ENCODE measurements at places on chromosomes 2 and 18.

DNA sequence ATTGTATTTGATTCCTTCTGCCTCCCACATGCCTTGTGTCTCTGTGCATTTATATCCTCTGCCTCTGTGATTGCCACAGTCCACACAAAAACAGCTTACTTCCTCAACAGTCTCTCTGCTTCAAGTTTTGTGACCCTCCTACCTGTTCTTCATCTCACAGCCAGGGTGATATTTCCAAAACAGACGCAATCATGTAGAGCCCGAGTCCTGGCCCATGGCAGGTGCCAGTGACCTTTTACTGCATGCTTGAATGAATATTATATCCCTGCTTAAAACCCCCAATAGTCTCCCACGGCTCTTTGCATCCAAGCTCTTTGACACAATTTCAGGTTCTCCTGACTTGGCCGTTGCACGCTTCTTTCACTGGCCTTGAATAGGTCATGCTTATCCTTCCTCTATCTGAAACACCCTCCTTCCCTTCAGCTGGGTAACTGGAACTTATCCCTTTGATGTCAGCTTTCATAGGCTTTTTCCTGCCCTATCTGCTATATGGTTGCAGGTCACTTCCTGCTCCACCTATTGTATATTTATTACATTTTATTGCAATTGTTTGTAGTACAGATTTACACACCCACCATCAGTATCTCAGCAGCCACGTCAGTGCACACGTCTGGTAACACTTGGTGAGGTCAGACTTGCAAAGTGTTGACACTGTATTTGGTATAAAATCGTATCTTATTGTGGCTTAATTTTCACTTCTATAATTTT lies 29.7 kb upstream of the IL1B start:
- DNase-seq, result no peak

- DNase-seq, result no peak
Observed at GRCh38 chr18:44709307-44710126, 28.8 kb downstream of the SETBP1 start.

DNA sequence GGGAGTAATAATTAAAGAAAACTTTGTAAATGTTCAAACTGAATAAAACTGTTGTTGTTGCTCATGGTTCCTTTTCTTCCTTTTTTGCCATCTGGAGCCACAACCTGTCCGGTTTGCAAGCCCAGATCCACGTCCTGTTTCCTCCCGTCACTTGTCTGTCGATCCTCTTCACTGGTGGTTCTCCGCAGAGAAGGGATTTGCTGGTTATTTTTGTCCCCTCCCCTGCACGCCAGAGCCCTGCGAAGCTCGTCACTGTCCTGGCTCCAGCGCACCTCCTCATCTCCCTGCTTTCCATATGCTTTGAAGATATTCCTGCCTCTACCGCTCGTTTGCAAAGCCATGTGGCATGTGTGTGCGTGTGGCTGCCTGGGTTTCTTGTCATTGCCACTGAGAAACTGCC lies 461.4 kb downstream of the RNF144A start:
- no peak for DNase-seq

DNA sequence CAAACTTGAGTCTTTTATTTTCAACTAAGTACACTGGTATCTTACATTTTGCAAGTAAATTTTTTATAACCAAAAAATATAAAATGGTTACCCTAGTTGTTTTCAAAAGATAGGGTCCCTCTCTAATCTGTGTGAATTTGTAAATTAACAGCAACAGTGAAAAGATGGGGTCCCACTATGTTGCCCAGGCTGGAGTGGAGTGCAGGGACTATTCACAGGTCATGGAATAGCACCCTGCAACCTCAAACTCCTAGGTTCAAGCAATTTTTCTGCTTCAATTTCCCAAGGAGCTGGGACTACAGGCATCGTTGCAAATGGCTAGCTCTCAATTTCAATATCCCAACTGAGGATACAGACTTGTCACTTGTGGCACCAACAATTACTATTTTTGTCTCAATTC lies 12.1 kb downstream of the CCT4 start:
- no peak for DNase-seq

GRCh38 chr18:2969695-2970094 lies 43.2 kb downstream of the LPIN2 start:
- peak; percentile 56 for DNase-seq

DNA sequence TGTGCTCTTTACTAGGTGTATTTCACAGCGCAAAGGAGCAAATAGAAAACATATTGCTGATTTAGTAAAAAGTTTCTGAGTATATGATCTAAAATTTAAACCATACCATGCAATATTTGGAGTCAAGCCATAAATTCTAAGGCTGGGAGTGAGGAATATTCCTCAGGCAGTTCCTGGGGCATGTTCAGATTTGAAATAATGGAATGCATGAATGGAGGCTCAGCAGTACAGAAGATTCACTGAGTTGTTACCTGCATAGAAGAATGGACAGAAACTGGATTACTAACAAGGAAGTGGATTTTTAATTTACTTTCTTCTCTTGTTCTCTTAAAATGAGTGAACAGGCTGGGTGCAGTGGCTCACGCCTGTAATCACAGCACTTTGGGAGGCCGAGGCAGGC lies 441.0 kb upstream of the MAP2 start:
- DNase-seq, result no peak

GRCh38 chr18:11500153-11501122 lies 109.0 kb upstream of the SLC35G4 start:
- DNase-seq, result no peak

GRCh38 chr18:70650878-70651277 lies 362.0 kb downstream of the SOCS6 start:
- DNase-seq, result no peak

DNA sequence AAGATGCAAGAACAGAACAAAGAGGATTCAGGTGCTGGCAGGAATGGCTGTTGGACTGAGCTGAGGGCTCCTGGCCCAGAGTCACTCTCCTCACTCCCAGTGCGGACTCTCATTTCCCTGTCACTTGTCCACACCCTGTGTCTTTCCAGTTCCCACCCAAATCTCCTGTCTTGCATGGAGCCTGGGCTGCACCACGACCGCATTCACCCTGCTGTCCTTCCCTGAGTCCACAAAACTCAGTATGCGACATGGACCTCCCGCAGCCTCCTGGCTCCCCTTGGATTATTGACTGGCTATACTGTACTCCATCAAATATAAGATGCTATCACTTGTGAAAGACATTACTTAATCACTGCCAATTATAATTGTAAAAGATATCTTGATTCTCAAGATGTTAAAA lies 2.5 kb upstream of the ITM2C start:
- DNase-seq, result no peak

GRCh38 chr2:83055376-83056010 lies 1403.6 kb downstream of the SUCLG1 start:
- no peak for DNase-seq

DNA sequence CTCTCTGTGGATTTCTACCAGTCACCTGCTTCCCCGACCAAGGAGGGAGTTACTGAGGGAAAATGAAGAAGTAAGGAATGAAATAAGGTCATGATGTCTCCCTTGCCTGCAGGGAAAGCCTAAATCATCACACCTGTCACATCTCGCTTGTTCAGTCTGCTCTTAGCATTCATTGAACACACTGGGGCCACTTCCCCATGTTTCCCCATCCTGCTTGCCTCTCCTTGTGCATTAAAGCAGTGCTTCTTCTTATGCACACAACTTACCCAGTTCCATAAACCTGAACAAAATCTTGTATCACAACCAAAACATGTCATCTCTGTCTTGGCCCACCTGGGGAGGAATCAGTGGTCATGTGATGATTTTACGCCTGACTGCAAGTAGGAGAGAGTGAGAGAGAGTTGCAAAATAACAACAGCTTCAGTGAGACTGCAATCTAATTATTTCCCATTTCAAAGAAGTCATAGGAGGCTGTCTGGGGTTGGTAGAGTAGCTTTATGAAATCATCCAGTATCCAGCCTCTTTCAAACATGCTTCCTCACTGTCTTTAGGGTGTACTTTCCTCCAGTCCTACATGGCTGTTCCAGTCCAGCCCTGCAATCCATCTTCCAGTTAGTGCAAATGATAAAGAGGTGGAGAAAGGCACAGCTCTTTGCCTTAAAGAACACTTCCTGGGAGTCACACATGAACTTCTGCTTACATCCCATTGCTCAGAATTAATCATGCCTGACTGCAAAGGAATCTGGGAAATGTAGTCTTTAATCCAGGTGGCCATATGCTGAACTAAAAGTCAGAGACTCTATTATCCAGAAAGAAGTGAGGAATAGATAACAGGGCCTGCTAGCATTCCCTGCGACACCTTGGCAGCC lies 220.1 kb downstream of the HAUS1 start:
- DNase-seq, result no peak

GRCh38 chr2:134348239-134348638 lies 94.4 kb downstream of the MGAT5 start:
- no peak for DNase-seq

GRCh38 chr2:59589881-59590280 lies 963.6 kb downstream of the BCL11A start:
- no peak for DNase-seq

- DNase-seq, result no peak
Observed at GRCh38 chr18:78123144-78123909, 856.3 kb upstream of the SALL3 start.

- no peak for DNase-seq
Observed at GRCh38 chr2:105752691-105753358, 8.1 kb downstream of the NCK2 start.

GRCh38 chr2:15819562-15820256 lies 120.6 kb upstream of the MYCN start:
- no peak for DNase-seq

GRCh38 chr18:53503914-53504441 lies 720.5 kb downstream of the MBD2 start:
- no peak for DNase-seq

- no peak for DNase-seq
Observed at GRCh38 chr2:232634206-232635150, 1.1 kb downstream of the EFHD1 start.

GRCh38 chr2:16507655-16508489 lies 157.8 kb downstream of the CYRIA start:
- no peak for DNase-seq

GRCh38 chr2:45009928-45010701 lies 863 bp upstream of the SIX2 start:
- DNase-seq, result no peak

DNA sequence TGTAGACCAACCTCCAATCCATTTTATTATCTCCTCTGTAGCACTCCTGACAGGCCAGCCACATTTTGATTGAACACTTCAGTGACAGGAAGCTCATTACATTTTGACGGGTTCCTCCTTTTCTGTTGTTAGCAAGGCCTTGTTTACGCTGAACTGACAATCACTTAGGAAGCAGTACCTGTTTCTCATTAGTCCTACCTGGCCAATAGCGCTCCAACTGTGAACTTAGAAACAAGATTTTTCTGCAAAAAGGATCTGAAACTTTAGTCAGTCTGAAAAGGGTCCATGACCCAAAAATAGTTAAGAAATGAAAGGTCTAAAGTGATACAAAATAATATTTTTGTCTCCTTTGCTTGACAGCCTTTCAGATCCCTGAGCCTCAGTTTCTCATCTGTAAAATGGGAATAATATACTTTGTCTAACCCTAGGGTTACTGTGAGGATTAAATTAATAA lies 119.6 kb upstream of the MSTN start:
- peak; percentile 31 for DNase-seq

DNA sequence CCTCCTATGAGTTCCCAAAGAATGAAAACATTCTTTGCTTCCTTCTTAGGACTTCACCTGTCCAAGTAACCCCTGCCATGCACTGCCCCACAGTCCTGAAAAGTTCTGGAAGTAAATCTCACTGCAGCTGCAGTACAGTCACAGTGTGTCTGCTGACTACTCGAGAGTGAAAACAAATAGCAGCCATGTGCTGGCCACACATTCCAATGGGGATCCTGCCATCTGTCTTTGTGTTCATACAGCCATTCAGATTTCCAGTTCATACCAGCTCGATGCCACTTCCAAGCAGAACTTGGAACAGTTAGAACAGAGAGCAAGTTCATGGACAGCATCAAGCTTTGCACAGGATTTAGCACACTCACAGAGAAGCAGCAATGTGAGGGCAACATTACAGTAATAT lies 629.9 kb upstream of the ACVR2A start:
- DNase-seq, result no peak

DNA sequence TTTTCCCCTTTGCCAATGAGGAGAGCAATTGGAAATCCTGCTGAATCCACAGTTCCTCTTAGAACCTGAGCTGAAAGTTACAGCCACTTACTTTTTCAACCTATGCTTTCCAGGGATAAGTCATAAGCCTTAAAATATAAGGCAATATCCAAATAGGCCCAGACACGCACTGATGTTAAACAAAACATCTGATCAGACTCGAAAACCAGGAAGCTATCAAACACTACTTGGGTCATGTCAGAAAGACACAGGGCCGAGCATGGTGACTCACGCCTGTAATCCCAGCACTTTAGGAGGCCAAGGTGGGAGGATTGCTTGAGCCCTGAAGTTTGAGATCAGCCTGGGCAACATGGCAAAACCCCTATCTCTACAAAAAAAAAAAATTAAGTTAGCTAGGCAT lies 192.1 kb downstream of the SP3 start:
- no peak for DNase-seq

- DNase-seq, result no peak
Observed at GRCh38 chr2:198712485-198712884, 745.3 kb downstream of the SATB2 start.

DNA sequence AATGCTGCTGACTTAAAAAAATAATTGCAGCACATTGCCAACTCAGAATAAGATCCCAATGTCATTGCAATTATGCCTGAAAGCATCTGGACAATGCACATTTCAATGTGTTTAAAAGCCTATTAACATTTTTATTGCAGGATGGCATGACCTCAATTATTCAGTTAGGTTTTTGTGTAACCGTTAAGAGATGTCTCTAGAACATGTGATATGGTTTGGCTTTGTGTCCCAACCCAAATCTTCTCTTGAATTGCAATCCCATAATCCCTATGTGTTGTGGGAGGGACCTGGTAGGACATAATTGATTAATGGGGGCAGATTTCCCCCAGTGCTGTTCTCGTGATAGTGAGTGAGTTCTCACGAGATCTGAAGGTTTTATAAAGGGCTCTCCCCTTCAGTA lies 43.2 kb upstream of the ZC3H15 start:
- no peak for DNase-seq

GRCh38 chr2:162382278-162382677 lies 38.3 kb downstream of the GCA start:
- DNase-seq, result no peak

- DNase-seq, result no peak
Observed at GRCh38 chr18:61464551-61465142, 131.4 kb downstream of the CDH20 start.

- no peak for DNase-seq
Observed at GRCh38 chr2:216632952-216633615, at the start of gene IGFBP2. Gene IGFBP2 (plus strand): TSS chr2:216633420. CDS start chr2:216633524, 104 bp downstream.

- DNase-seq, result no peak
Observed at GRCh38 chr2:64591188-64591587, 62.5 kb downstream of the SERTAD2 start.

DNA sequence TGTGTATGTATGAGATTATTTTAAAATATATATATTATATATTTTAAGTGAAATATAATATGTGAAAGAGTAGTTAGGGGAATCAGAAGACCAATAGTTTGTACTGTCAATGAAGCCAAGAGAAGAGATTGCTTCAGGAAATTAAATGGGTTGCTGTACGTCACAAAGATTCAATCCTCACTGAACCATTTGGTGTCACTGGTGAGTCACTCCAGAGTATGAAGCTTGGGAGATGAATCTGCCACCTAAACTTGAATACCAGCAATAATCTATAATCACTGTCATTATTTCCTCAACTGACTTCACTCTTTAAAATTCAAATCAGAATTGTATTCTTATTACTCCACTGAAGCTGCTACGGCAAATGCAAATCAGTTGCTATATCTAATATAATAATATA lies 41.9 kb upstream of the SCN9A start:
- no peak for DNase-seq

- no peak for DNase-seq
Observed at GRCh38 chr2:241576293-241576654, 17.7 kb downstream of the BOK start.

All from hematopoietic multipotent progenitor cell treated with erythropoietin and hydrocortisone succinate and interleukin-3 and kit ligand, for 15 days (in vitro differentiated cells).